ENCODE measurements at places on chromosomes 5 and 9. TPM values are rescaled to one million over a fixed set of nuclear protein-coding genes. Genes with fewer than 3 reads are reported as not detected.

QRFP gene
- not detected for total RNA-seq

NRARP gene
- 52.4 TPM for total RNA-seq

ARSI gene
- 5.9 TPM for total RNA-seq

MAST4 gene
- total RNA-seq, result 8.0 TPM

TGFBI gene
- 7.8 TPM for total RNA-seq

C7 gene
- 1.4 TPM for total RNA-seq

ECSCR gene
- 2.7 TPM for total RNA-seq

ERGIC1 gene
- total RNA-seq, result 101 TPM

SPATA31E1 gene
- total RNA-seq, result 0.05 TPM

All from WTC11 (cell line).